Hematopoietic multipotent progenitor cell treated with erythropoietin and hydrocortisone succinate and interleukin-3 and kit ligand, for 17 days (in vitro differentiated cells): ENCODE measurements at places on chromosomes 4 and X.

DNA sequence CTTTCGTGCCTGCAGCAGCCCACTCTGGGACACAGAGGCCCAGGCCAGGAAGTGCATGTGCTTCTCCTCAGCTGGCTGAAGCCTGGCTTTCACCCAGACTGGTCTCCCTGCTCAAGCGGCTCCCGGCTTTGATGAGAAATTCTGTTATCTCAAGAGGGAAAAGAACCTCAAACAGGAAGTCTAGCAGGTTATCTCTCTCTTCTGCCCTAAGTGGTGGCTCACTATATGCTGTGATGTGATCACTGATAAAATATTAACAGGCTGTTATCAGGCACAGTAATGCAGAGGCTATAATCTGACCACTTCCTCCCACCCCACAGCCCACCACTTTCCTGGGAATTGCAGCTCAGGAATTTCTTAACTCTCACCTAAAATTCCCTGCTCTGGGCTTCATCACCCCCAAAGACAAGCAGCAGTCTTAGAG lies 13.3 kb downstream of the CLDN2 start:
- DNase-seq = no peak

GRCh38 chr4:77849278-77849965 lies 13.2 kb upstream of the MRPL1 start:
- DNase-seq = no peak

DNA sequence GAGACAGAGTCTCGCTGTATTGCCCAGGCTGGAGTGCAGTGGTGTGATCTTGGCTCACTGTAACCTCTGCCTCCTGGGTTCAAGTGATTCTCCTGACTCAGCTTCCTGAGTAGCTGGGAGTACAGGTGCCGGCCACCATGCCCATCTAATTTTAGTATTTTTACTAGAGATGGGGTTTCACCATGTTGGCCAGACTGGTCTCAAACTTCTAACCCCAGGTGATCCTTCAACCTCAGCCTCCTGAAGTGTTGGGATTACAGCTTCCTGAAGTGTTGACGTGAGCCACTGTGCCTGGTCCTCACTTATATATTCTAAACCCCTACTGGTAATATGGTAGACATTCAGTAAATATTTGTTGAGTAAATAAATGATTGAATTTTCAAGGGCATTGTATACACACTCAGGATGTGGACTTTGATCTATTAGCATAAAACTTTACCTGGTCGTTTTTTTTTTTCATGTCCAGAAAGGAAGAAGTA lies 33.0 kb downstream of the MTHFD2L start:
- DNase-seq = no peak

- DNase-seq = no peak
Measured at GRCh38 chr4:81195475-81195874, 19.5 kb downstream of the PRKG2 start.

DNA sequence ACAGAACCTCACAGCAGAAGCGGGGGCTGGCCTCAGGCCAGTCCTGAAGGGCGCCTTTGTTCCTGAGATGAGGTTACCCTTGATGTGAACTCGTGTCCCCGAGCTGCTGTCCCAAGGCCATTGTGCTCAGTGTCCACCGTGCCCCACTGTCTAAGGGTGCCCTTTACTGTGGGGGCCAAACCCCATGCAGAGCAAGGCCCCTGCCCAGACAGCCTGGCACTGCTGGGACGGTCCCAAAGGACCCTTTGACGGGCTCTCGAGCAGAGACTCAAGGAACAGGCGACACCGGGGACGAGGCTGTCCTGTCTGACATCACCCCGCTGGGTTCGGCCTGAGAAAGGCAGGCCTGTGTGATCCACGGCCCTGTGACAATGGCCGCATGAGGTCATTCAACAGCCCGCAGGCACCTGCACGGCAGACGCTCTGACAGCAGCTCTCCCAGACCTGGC lies 100.6 kb downstream of the ABLIM2 start:
- DNase-seq = no peak

DNA sequence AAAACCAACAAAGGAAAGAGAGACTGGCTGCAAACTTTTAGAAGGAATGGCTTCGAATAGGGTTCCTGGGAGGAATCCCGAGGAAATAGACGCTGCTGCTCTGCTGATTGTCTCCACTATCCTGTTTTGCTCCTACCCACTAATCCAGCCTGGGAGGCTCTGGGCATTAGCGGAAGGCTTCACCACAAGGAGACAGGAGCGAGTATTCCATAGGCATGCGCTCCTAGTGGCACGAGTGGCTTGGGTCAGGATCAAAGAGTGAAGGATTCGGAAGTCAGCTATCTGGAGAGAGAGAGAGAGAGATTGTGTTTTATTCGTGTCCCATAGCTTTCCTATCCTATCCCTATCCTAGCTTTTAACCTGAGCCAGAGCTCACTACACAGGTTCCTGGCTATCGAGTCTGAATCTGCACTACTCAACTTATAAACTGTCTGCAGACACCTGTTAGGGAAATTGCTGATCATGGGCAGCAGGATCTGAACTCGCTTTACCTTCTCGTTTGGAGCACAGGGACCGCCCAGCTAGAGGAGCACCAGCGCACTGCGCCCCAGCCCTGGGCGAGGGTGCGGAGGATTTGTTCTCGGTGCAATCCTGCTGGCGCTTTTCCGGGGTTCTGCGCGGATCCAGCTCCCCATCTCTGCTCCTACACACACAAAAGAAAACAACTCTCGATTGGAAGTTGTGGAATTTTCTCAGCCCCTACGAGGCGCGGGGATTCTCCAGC lies 740 bp upstream of the NPY2R start:
- DNase-seq = no peak

- no peak for DNase-seq
Measured at GRCh38 chr4:185011408-185011807, 6.9 kb upstream of the HELT start.
